ENCODE measurements at places on chromosomes 1 and 21. TPM values are rescaled to one million over a fixed set of nuclear protein-coding genes. Genes with fewer than 3 reads are reported as not detected.

DNA sequence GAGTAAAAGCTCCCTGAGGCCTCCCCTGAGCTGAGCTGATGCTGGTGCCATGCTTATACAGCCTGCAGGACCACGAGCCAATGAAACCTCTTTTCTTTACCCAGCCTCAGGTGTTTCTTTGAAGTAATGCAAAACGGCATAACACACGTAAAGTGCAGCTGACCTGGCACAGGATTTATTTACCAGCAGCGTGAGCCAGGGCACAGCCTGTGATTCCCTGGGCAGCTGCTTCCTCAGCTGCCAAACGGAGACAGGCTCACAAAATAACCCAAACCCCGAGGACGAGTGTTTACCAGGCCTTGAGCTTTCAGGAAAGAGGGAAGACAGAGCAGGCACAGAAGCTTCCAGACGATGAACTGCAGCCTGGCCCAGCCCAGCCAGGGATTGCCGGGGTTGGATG is 120.6 kb upstream of the ARHGEF16 start:
- no peak for DNase-seq
- H3K4me3 ChIP-seq: no peak overlapping the region
- H3K27ac ChIP-seq: no peak overlapping the region
- no peaks in the 10 kb centered on the region for H3K36me3 ChIP-seq
- H3K27me3 ChIP-seq: no peaks in the 10 kb centered on the region
- no peaks in the 10 kb centered on the region for H3K4me1 ChIP-seq

FHAD1 gene
- total RNA-seq: 0.55 TPM

DNA sequence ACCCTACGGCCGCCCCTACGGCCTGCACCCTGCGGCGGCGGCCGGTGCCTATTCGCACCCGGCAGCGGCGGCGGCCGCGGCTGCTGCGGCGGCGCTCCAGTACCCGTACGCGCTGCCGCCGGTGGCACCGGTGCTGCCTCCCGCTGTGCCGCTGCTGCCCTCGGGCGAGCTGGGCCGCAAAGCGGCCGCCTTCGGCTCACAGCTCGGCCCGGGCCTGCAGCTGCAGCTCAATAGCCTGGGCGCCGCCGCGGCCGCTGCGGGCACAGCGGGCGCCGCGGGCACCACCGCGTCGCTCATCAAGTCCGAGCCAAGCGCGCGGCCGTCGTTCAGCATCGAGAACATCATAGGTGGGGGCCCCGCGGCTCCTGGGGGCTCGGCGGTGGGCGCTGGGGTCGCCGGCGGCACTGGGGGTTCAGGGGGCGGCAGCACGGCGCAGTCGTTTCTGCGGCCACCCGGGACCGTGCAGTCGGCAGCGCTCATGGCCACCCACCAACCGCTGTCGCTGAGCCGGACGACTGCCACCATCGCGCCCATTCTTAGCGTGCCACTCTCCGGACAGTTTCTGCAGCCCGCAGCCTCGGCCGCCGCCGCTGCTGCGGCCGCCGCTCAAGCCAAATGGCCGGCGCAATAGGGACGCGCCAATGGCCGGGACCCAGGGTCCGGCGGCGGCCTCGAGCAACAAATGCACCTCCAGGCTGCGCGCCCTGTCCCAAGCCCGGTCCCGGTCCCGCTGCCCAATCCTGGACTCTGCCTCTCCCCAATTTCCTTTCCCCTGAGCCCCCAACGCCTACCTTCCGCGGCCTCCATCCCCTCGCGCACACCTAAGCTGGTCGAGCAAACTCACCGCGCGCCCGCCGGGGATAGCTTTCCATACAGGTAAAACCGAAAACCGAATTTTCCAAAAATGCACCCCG is 1.8 kb downstream of the FOXD3 start:
- DNase-seq: no peak
- no peak overlapping the region for H3K27ac ChIP-seq
- H3K4me3 ChIP-seq: no peak overlapping the region

DNA sequence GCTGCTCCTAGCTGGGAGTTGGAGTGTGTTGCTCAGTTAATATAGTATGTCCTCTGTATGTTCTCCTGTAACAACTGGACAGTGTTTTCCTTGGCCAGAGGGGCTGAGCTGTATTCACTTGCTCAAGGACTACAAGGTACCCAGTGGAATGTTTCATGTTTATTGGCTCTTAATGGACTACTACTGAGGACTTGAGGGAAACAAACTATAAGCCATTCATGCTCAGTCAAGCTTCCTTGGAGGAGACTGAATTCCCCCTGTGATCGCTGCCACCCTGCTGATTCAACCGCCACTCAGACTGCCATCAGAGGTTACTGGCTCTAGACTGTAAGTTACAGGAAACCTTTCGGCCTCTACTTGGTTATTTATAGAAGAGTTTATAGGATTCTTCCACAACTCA is 166.6 kb downstream of the ZC3H11B start:
- H3K27ac ChIP-seq: no peak overlapping the region
- no peaks in the 10 kb centered on the region for H3K36me3 ChIP-seq
- H3K27me3 ChIP-seq: no peaks in the 10 kb centered on the region
- H3K4me3 ChIP-seq: no peak overlapping the region

OR6N1 gene
- not detected for total RNA-seq

LCE2A gene
- not detected for total RNA-seq

- H3K27ac ChIP-seq: no peak overlapping the region
- no peak overlapping the region for H3K4me3 ChIP-seq
- H3K27me3 ChIP-seq: no peaks in the 10 kb centered on the region
- no peaks in the 10 kb centered on the region for H3K36me3 ChIP-seq
- H3K4me1 ChIP-seq: no peaks in the 10 kb centered on the region
Measured at GRCh38 chr1:184615301-184615700, 139.4 kb downstream of the EDEM3 start.

IVL gene
- not detected for total RNA-seq

LYPD8 gene
- total RNA-seq: not detected

DNA sequence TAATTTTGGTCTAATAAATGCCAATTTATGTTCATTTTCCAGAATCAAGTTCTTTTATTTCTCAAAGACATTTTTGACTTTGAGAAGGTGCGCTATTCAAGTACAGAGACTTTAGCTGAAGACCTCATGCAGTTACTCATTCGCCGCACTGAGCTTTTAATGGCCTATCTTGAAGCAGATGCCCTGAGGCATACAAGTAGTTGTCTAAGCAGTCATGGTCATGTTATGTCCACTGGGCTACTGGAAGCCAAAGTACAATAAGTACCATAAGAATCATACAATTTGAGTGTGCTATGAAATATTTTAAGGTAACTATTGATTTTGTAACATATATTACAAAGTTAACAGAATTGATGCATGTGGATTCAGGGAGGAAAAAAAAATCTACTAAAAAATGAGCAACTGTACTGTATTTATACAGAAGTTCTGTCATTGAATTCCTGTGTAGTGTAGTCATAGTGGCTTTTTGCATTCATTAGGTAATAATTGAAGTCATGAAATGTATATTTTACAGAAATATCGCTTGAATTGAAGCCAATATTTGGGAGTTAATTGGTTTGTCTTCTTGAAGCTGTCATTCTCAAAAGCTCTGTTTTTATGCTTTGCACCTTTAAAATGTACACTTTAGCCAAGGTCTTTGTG is 13.5 kb upstream of the NEXN start:
- no peak overlapping the region for H3K4me3 ChIP-seq
- H3K4me1 ChIP-seq: no peaks in the 10 kb centered on the region
- DNase-seq: no peak

- no peak overlapping the region for H3K27ac ChIP-seq
- no peak overlapping the region for H3K4me3 ChIP-seq
- no peaks in the 10 kb centered on the region for H3K36me3 ChIP-seq
- H3K4me1 ChIP-seq: no peaks in the 10 kb centered on the region
- DNase-seq: no peak
Measured at GRCh38 chr1:146019231-146020057, 2.1 kb downstream of the HJV start.

GRCh38 chr1:1325288-1326074 is 879 bp downstream of the CPTP start:
- H3K4me1 ChIP-seq: peaks cover 6% of the 10 kb centered on the region
- peak overlapping the region; percentile 76 for H3K27ac ChIP-seq
- peak; percentile 80 for DNase-seq
- H3K36me3 ChIP-seq: no peaks in the 10 kb centered on the region
- no peaks in the 10 kb centered on the region for H3K27me3 ChIP-seq

CRABP2 gene
- total RNA-seq: 7.5 TPM

ZNF683 gene
- total RNA-seq: not detected

RAP1GAP gene
- 409 TPM for total RNA-seq

DNAJC16 gene
- total RNA-seq: 34.0 TPM

DNA sequence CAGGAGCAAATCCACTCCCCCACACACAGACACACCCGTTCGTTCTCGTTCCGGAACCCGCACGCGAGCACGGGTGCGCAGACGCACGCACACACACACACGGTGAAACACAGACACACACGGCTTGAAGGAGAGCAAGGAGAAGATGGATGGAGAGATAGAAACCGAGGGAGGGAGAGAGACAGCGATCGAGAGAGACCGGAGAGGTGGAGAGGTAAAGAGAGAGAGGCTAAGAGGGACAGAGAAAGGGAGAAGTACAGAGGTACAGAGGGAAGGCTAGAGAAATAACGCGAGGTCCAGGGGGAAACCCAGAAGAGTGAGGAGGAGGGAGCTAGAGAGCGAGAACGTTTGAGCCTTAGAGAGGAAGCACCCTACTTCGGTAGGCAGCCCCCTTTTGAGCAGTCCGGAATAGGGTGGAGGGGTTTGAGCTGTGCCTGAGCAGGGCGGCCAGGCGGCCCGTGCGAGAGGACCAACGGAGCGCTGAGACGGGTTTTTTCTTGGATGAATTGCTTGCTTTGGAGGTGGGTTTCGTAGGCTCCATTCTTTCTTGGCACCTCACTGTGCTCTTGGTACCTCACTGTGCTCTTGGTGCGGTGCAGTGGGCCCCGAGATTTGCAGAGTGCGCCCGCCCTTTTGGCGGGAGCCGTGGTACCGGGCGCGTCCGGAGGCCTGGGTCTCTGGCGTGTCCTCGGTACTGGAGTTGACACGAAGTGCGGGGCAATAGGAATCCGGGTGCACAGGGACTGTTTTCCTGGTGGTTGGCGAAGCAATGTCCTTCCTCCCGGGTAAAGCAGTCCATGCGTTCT is 88.4 kb upstream of the RHOU start:
- peaks cover 11% of the 10 kb centered on the region for H3K4me1 ChIP-seq
- H3K27me3 ChIP-seq: peaks cover 17% of the 10 kb centered on the region
- no peak overlapping the region for H3K27ac ChIP-seq
- H3K4me3 ChIP-seq: peak overlapping the region; percentile 59
- no peaks in the 10 kb centered on the region for H3K36me3 ChIP-seq
- peak; percentile 70 for DNase-seq

GRCh38 chr1:234633246-234634003 is 23.4 kb upstream of the IRF2BP2 start:
- no peak for DNase-seq
- H3K27ac ChIP-seq: no peak overlapping the region
- no peaks in the 10 kb centered on the region for H3K27me3 ChIP-seq
- H3K36me3 ChIP-seq: no peaks in the 10 kb centered on the region
- no peaks in the 10 kb centered on the region for H3K4me1 ChIP-seq

DNA sequence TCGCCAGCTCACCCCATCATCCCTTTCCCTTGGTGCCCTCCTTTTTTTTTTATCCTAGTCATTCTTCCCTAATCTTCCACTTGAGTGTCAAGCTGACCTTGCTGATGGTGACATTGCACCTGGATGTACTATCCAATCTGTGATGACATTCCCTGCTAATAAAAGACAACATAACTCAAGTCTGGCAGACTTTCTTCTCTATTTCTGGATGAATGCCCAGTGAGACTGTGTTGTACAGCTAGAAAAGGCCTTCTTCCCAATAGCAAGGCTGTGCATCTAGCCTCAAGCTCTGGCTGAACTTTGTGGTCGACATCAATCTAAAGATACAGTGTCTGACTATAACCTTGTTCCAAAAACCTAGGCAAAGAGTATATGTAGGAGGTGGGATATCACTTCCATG is 6.4 kb downstream of the IL24 start:
- no peak overlapping the region for H3K27ac ChIP-seq
- H3K4me1 ChIP-seq: no peaks in the 10 kb centered on the region
- peaks cover 3% of the 10 kb centered on the region for H3K27me3 ChIP-seq
- H3K4me3 ChIP-seq: no peak overlapping the region
- H3K36me3 ChIP-seq: no peaks in the 10 kb centered on the region

NAV1 gene
- 18.6 TPM for total RNA-seq

DNA sequence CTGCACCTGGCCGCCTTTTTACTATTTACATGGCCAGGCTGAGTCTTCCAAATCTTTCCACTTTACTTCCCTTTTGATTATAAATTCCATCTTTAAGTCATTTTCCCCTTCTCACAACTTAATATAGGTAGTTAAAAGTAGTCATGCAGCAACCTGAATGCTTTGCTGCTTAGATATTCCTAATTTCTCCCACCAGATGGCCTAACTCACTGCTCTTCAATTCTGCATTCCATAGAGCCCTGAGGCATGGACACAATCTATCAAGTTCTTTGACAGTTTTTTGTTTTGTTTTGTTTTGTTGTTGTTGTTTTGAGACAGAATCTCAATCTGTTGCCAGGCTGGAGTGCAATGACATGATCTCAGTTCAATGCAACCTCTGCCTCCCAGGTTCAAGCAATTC is 21.7 kb upstream of the FAAH start:
- H3K4me1 ChIP-seq: peaks cover 3% of the 10 kb centered on the region
- no peak overlapping the region for H3K4me3 ChIP-seq
- H3K27me3 ChIP-seq: no peaks in the 10 kb centered on the region
- H3K27ac ChIP-seq: no peak overlapping the region
- H3K36me3 ChIP-seq: no peaks in the 10 kb centered on the region

- no peak overlapping the region for H3K4me3 ChIP-seq
- H3K4me1 ChIP-seq: no peaks in the 10 kb centered on the region
Measured at GRCh38 chr1:19046972-19047731, 90.7 kb upstream of the IFFO2 start.

PTAFR gene
- total RNA-seq: 7.9 TPM

DNA sequence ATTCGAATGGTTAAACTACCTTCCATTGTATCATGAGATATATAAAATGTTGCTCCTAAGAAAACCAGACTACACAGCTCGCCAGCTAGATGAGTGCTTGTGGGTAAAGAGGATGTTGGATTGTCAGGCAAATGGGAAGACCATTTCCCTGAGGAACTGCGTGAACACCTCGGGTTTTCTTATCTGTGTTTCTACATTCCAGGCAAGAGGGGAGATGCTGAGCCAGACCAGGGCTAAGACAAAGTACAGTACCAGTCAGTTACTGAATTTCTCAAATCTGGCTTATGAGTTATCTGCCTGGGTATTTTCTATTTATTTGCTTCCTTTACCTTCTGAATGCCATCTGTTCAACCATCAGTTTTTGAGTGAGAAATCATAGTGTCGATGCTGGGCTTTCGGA is 170.8 kb downstream of the PLA2G4A start:
- no peak for DNase-seq
- no peak overlapping the region for H3K27ac ChIP-seq

ABL2 gene
- 9.8 TPM for total RNA-seq

GRCh38 chr1:45200906-45201500 is 5.4 kb downstream of the ZSWIM5 start:
- H3K4me1 ChIP-seq: peaks cover 32% of the 10 kb centered on the region
- H3K36me3 ChIP-seq: no peaks in the 10 kb centered on the region
- DNase-seq: no peak
- H3K27ac ChIP-seq: no peak overlapping the region

GRCh38 chr1:11078631-11079030 is 18.8 kb upstream of the SRM start:
- peak; percentile 83 for DNase-seq
- no peak overlapping the region for H3K27ac ChIP-seq
- H3K27me3 ChIP-seq: no peaks in the 10 kb centered on the region
- peaks cover 83% of the 10 kb centered on the region for H3K36me3 ChIP-seq

- H3K4me3 ChIP-seq: no peak overlapping the region
- no peak overlapping the region for H3K27ac ChIP-seq
- H3K27me3 ChIP-seq: no peaks in the 10 kb centered on the region
- H3K4me1 ChIP-seq: no peaks in the 10 kb centered on the region
Measured at GRCh38 chr1:225517697-225518096, 89.9 kb upstream of the LBR start.
